ENCODE measurements at places on chromosomes 6 and 20.
A peak's percentile ranks its signal among the peaks of the same experiment; 100 is the strongest.

GRCh38 chr20:33311011-33311410, 28.0 kb downstream of the BPIFB1 start:
- DNase-seq = no peak

DNA sequence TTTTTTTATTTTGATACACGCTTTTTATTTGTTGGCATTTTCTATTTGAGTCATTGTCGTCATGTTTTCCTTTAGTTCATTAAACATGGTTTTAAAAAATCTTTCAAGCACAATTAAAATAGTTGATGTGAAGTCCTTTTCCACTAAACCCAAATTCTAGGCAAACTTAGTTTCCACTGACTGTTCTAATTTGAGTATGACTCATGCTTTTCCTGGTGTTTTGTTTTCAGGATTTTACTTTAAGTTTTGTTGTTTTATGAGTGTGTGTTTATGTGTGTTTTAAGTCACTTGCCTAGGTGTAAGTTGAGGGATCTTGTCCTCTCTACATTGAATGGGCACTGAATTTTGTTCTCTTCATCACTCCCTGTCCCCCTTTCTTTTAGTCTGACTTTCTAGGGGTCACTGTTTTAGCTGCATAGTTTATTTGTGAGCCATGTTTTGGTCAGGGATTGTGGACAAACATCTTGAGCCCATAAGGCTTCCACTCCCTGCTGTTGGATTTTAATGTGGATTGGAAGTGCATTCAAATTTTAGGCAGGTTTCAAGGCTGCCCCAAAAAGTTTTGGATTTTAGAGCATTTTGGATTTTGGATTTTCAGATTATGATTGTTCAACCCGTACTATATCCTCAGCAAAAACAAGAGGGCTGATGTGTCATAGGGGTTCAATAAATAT, 94.8 kb downstream of the CDYL start:
- DNase-seq = no peak

DNA sequence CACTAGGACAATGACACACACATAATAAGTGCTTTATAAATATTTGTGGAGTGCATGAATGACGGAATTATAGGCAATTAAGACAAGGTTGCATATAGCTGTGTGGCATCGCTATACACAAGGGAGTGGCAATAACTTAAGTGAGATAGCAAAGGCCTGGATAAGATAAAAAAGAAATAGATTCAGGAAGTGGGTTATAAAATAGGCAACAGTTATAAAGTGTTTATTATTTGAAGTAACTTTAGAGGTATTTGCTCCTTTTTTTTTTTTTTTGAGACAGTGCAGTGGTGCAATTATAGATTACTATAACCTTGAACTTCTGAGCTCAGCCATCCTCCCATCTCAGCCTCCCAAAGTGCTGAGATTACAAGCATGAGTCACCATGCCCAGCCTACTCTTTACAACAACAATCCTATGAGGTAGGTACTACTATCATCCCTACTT, 75.9 kb upstream of the LOC128125822 start:
- DNase-seq = no peak

DNA sequence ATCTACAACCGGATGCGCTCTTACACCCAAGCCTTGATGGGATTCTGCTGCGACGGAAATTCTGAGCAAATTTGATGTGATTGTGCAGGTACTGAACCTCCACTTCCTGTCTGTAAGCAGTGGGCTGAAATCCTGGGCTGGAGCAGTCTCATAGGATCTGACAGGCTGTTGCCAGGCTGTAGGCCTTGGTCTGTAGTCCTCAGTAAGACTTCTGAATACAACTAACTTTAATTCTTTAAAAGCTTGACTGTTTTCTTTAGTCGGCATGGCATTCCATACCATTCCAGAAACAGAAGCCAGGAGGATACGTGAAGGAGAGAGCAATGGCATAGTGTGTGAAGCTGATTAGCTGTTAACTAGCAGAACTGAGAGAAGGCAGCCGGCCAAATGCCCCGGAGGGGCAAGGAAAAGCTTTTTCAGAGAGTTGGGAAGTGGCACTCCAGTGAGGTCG, 68.3 kb downstream of the ADTRP start:
- peak; percentile 66 for DNase-seq

- DNase-seq = no peak
Observed at GRCh38 chr6:22327881-22328280, 31.0 kb upstream of the PRL start.

DNA sequence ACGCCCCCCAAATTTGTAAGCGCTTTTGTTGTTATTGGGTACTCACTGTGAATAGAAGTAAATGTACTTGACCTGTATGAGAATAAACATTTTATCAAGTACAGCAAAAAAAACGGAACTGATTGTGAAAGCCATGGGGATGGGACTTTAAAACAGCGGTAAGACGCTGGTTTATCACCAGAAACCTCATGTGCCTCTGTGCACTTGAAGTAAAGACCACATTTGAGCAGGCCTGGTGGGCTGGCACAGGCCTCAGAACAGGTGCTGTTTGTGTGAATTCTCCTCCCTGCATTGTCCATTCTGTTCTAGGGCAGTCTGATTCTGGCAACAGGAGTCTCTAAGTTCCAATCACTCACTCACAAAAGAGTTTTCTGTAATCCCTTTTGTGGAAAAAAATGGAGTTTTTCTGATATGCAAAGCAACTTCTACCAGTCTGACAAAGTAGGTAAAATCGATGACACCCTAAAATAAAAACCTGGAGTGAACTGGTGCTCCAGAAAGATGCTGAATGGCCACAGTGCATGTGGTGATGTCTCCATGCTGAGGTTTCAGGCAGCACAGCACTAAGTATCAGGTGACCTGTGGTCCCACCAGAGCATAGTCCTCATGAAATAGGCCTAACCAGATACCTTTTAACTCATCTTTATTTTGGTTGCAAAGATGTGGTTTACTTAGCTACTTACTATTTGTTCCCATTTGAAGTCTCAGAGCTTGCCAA, 53.9 kb downstream of the STX7 start:
- no peak for DNase-seq

- no peak for DNase-seq
Observed at GRCh38 chr6:136501514-136501913, 48.7 kb downstream of the MAP7 start.

- no peak for DNase-seq
Observed at GRCh38 chr6:151379933-151380847, 11.2 kb downstream of the ZBTB2 start.

- DNase-seq = no peak
Observed at GRCh38 chr6:19851241-19852089, 14.3 kb downstream of the ID4 start.

- DNase-seq = no peak
Observed at GRCh38 chr20:47857569-47858464, 72.5 kb upstream of the SULF2 start.

DNA sequence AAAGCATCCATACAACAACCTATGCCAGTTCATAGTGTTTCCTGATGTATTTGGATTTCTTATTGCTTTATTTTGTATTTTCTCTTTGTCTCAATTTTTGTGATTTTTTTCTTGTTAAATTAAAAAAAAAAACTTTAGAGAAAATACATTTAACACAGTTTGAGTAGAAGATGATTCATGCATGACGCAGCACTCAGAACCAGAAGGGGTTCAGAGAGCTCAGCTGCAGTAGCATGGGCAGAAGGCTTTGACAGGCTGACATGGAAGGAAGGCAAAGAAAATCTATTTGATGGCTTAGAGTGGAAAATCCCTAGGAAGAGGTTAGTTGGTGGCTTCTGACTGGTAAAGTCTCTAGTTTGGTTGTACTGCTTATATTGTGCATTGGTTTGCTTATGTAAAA, 207.2 kb upstream of the STXBP5 start:
- no peak for DNase-seq

GRCh38 chr20:47136782-47137181, 219.7 kb downstream of the ZMYND8 start:
- no peak for DNase-seq

- DNase-seq = no peak
Observed at GRCh38 chr6:53831081-53831869, 36.5 kb downstream of the LRRC1 start.

- no peak for DNase-seq
Observed at GRCh38 chr6:132728616-132729015, 14.8 kb upstream of the VNN1 start.

DNA sequence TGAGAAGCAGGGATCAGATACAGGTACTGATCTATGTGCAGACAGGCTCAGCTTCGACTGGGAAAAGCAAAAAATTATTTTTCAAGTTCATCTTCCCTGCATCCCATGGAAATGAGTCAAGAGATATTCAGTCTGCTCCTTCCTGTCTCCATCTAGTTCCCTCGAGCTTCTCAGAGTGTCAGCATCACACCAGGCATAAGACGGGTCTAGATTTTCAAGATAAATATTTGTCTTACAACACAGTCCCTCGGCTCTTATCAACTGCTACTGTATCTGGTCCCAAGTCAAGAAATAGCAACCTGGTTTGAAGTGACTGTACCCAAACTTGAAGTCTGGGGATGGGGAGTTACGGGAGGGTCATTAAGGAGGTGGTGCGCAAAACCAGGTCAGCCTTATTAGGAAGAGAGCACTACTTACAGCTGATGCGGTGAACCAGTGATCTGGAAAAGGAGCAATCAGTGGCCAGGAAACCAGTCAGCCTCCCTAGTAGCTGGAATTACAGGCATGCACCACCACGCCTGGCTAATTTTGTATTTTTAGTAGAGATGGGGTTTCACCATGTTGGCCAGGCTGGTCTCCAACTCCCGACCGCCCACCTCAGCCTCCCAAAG, 29.7 kb downstream of the ZMYND8 start:
- DNase-seq = no peak

GRCh38 chr20:48824830-48825565, 2.8 kb downstream of the PREX1 start:
- no peak for DNase-seq

DNA sequence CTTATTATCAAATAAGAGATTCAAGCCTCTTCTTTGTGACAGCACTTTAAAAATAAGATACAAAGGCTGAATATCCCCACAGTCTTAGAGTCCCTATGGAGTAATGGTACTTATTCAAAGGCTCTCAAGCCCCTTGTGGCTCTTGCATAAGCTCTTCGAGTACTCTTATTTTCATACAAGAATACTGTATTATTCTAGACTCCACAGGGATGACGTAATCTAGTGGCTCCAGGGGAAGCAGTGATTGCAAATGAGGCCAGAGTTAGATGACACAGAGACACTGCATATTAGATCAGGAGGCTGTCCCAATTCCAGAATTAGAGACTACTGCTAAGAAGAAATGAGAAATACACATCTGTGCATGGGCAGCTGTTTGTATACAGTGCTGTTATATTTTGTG, 1195.9 kb upstream of the MAP3K7 start:
- DNase-seq = no peak

- no peak for DNase-seq
Observed at GRCh38 chr6:47042275-47042791, at the start of gene ADGRF1. ADGRF1 (minus strand) TSS chr6:47042332; CDS start chr6:47029061, 13,271 bp downstream.

GRCh38 chr6:150366118-150366778, 2.6 kb upstream of the IYD start:
- no peak for DNase-seq

DNA sequence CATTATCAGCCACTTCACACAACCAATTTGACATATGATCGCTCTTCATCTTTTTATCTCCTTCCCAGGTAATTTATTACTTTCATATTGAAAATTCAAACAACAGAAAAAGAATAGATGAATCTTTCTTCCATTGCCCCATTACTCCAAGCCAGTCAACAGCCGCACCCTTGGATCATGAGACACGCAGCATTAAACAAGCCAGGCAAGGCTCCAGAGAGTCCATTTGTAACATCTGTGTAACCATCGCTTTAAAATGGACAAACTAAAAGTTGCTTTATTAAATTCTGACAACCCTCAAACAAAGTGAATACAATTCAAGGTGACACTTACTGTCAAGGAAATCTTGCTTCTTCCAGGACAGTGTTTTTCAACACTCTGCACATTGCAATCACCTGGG, 200.3 kb downstream of the EPM2A start:
- no peak for DNase-seq

DNA sequence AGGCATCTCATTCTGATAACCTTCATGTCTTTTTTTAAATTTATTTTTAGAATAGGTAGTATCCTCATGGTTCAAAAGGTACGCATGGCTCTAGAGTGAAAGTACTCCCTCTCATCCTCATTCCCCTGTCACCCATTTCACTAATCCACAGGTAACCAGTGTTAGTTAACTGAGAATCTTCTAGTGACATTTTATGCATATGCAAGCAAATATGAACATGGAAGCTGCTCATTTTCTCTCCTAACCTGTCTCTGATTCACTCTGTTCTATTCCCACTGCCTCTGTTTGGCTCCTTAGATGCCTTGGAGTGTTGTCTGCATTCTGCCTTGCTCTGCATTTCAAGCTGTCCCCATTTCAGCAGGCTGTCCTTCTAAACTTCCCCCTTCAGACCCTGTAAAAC, 4.5 kb downstream of the NCOA7 start:
- DNase-seq = no peak

DNA sequence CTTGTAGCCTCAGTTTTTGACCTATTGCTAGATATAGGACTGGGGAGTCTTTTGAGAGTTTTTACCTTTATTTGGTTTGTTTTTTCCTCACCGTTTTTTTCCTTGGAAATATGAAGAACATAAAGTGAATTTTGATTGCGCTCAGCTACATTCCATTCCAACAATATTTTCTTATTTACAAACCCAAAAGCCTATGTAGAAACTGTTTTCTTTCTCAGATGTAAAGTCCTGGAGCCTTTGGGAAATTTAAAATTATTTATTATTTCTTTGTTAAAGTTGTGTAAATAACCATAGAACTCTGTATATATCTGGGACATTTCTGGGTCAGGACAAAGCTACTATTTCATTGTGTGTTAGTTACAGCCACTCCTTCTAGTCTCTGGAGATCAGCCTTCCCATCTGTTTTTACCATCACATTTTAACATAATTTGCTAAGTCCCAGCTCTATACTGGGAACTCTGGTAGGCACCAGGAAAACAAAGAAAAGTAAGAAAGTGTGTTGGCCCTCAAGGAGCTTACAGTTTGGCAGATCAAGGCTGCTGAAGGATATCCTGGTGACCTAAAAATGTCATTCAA, 68.8 kb downstream of the JAG1 start:
- no peak for DNase-seq

- no peak for DNase-seq
Observed at GRCh38 chr6:42280966-42281533, 63.4 kb upstream of the MRPS10 start.

DNA sequence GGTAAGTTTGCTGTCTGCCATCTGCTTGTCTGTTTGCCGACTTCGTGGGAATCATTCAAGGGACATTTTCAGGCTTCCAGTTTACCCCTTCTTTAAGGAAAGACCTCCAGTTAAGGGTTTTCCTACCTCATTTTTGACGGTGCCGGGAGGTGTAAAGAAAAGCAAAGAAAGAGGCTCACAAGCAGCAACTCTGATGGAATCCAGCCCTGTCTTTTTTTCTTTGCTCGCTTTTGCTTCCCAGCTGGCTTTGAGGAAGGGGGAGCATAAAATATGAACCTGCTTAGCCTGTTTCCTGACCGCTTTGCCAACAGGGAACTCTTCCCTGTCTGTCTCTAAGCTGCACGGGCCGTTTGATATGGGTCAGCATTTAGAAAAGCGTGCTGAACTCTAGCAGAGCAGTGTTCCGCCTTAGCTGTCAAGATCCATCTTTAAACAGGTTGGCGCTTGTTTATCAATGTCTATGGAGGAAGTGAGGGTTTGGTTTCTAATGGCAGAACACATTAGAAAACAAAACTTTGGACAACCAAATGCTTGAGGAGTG, 13.8 kb downstream of the SYTL3 start:
- no peak for DNase-seq

- DNase-seq = no peak
Observed at GRCh38 chr20:36541768-36542488, 609 bp downstream of the MYL9 start.

- DNase-seq = no peak
Observed at GRCh38 chr6:46137387-46137786, 7.6 kb downstream of the ENPP4 start.
